Activated CD4-positive, alpha-beta T cell treated with anti-CD3 and anti-CD28 coated beads, Interleukin-2, amount 10 ng/mL, durations not matched to agents 24 days and 14 days (primary cell): ENCODE measurements at places on chromosomes 3 and 15. TPM values are rescaled to one million over a fixed set of nuclear protein-coding genes. Genes with fewer than 3 reads are reported as not detected.
A peak's percentile ranks its signal among the peaks of the same experiment; 100 is the strongest.

DNA sequence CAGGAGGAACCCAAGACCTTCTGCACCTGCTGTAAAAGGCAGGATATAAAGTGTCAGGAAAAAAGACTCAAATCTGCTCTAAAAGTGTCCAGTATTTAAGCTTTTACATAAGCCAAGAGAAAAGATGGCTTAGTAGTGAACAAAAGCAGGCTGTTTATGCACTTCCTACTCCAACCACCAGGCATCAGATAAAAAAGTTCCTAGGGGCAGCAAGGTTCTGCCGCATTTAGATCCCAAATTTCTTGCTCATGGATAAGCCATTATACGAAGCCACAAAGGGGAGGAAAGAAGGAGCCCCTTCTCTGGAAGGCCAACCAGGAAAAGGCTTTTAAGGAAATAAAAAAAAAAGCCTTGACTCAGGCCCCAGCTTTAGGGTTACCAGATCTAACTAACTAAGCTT lies 10.6 kb upstream of the SLC9C1 start:
- H3K4me3 ChIP-seq, result no peak overlapping the region
- no peaks in the 10 kb centered on the region for H3K4me1 ChIP-seq
- DNase-seq, result no peak
- no peak overlapping the region for H3K27ac ChIP-seq
- no peaks in the 10 kb centered on the region for H3K36me3 ChIP-seq
- no peaks in the 10 kb centered on the region for H3K27me3 ChIP-seq

- no peaks in the 10 kb centered on the region for H3K27me3 ChIP-seq
- no peak for DNase-seq
- H3K27ac ChIP-seq, result no peak overlapping the region
- no peaks in the 10 kb centered on the region for H3K36me3 ChIP-seq
- no peak overlapping the region for H3K4me3 ChIP-seq
Measured at GRCh38 chr3:61985020-61985419, 388.3 kb downstream of the FEZF2 start.

DNA sequence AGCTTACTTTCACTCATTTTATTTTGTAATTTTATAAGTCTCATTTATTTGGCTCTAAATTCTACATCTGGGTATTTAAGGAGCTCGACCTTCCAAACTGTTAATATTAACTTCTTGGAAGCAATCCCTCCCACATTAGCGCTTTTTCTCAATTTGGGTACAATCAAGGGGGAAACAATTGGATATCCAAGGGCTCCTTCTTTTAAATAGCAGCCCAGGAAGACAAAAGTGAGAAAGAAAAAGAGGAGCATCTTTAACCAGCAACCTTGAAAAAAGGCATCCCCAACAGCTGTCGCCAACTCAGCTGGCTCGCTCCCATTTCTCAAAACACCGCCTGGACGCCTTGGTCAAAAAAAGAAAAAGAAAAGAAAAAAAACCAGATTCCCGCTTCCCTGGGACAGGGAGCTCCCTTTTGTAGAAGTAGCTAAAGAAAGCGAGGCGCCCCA lies 873 bp downstream of the C3orf70 start:
- H3K36me3 ChIP-seq, result no peaks in the 10 kb centered on the region
- H3K4me3 ChIP-seq, result peak overlapping the region; percentile 79
- peaks cover 4% of the 10 kb centered on the region for H3K4me1 ChIP-seq
- H3K27ac ChIP-seq, result no peak overlapping the region
- peaks cover 33% of the 10 kb centered on the region for H3K27me3 ChIP-seq

DNA sequence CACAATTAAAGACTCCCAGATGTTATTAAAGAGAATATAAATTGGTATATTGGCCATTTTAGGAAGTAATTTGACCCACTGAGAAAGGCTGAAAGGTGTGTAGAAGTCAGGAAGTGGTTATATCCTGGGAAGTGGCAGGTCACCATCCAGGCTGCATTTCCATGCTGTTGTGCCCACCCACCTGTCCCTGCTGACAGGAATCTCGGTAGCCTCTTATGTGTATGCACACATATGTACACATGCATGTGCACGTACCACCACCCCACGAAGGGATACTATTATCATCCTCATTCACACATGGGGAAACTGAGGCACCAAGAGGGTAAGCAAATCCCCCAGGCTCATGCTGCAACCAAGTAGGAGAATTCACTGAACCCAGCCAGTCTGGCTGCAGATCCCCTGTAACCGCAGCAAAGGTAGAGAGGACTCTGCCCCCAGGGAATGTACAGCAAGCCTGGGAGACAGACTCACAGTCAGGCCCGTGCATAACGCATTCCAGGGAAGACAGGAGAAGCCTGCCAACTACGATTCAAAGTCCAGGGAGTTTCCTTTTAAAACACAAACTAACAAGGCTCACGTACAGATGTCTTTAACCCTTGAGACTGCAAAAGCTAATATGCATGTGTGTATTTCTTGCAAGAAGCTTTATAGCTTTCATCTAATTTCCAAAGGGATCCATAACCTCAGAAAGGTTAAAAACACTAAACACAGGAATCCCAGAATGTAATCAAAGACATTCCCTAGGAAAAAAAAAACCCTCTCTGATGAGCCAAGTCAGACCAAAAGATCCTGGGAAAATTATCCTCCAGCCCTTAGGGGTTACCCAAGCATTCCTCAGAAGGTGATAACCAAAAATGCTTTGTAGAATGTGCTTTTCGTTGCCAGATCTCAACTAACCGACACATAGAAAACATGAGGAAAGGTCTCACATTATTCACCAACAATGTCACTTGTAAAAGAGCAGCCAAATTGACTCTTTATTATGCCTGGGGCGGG lies 129.6 kb downstream of the ADAMTS17 start:
- H3K4me1 ChIP-seq, result no peaks in the 10 kb centered on the region
- no peak overlapping the region for H3K4me3 ChIP-seq
- no peak for DNase-seq
- no peaks in the 10 kb centered on the region for H3K36me3 ChIP-seq
- peaks cover 2% of the 10 kb centered on the region for H3K27me3 ChIP-seq

- no peak for DNase-seq
- peaks cover 22% of the 10 kb centered on the region for H3K27me3 ChIP-seq
- no peak overlapping the region for H3K4me3 ChIP-seq
- no peak overlapping the region for H3K27ac ChIP-seq
- no peaks in the 10 kb centered on the region for H3K36me3 ChIP-seq
Measured at GRCh38 chr15:62934236-62934971, 108.1 kb upstream of the TPM1 start.

GRCh38 chr15:78003539-78004008 lies 73.9 kb downstream of the TBC1D2B start:
- H3K4me1 ChIP-seq, result peaks cover 25% of the 10 kb centered on the region
- peaks cover 53% of the 10 kb centered on the region for H3K36me3 ChIP-seq
- H3K4me3 ChIP-seq, result no peak overlapping the region

DNA sequence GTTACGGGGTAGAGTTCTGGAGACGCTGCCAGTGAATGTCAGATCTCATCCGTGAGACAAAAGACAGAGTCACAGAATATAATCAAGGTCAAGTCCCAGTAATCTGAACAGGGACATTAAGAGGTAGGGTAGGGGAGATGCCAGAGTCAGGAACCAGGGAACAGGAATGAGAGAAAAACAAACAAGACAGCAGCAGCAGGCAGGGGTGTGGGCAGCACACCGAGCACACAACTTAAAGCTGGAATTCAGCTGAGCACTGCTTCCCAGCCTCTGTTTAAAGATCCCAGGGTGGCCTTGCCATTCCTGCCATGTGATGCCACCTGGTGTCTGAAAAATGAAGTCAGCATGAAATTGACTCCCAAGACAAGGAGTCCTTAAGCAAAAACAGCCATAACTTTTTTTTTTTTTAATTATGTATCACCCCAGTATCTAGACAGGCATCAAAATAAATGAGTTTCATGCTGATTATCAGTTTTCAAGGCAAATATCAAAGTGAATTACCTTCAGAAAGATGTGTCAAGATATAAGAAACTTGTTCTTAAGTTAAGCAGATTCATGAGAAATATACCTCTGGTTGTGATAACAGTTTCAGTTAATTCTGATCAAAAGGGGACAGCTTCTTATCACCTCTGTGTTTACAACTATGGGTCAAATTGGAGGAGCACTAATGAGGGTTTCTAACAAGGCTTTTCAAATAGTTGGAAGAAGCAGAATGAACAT lies 203.7 kb downstream of the SLC9A9 start:
- H3K27me3 ChIP-seq, result no peaks in the 10 kb centered on the region
- no peak overlapping the region for H3K4me3 ChIP-seq
- no peak overlapping the region for H3K27ac ChIP-seq
- no peaks in the 10 kb centered on the region for H3K4me1 ChIP-seq
- H3K36me3 ChIP-seq, result no peaks in the 10 kb centered on the region
- peak; percentile 65 for DNase-seq

- H3K4me1 ChIP-seq, result no peaks in the 10 kb centered on the region
- H3K27me3 ChIP-seq, result peaks cover 4% of the 10 kb centered on the region
- no peak overlapping the region for H3K4me3 ChIP-seq
- no peak for DNase-seq
- H3K27ac ChIP-seq, result no peak overlapping the region
Measured at GRCh38 chr3:3074551-3075257, 35.5 kb downstream of the IL5RA start.

DNA sequence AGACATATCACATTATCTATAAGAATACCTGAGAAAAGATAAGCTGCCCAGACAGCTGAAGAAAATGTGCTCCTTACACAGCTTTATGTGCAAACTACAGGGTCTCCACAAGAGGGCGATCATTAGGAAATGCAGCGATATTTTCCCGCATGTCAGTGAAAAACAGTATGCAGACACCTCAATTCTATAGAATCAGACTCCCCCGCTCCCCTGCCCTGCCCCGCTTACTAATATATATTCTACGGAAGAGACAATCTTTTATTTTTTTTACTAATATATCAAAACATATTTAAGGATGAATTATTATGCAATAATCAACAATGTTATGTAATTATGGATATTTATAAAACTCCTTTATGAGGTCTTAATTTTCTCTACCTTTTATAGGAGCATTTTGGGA lies 681.3 kb downstream of the ROBO1 start:
- no peaks in the 10 kb centered on the region for H3K4me1 ChIP-seq
- no peaks in the 10 kb centered on the region for H3K27me3 ChIP-seq
- no peak overlapping the region for H3K27ac ChIP-seq

- H3K36me3 ChIP-seq, result no peaks in the 10 kb centered on the region
- H3K4me3 ChIP-seq, result no peak overlapping the region
- no peak for DNase-seq
- no peak overlapping the region for H3K27ac ChIP-seq
- H3K27me3 ChIP-seq, result peaks cover 41% of the 10 kb centered on the region
Measured at GRCh38 chr3:14614189-14614588, 37.4 kb upstream of the CCDC174 start.

- peaks cover 52% of the 10 kb centered on the region for H3K4me1 ChIP-seq
- H3K36me3 ChIP-seq, result peaks cover 31% of the 10 kb centered on the region
- DNase-seq, result no peak
- peak overlapping the region; percentile 31 for H3K27ac ChIP-seq
- no peak overlapping the region for H3K4me3 ChIP-seq
- H3K27me3 ChIP-seq, result no peaks in the 10 kb centered on the region
Measured at GRCh38 chr15:90006217-90007075, 5.3 kb downstream of the ZNF710 start.

GRCh38 chr3:177495566-177495965 lies 298.3 kb upstream of the TBL1XR1 start:
- H3K36me3 ChIP-seq, result no peaks in the 10 kb centered on the region
- no peaks in the 10 kb centered on the region for H3K4me1 ChIP-seq
- no peak for DNase-seq
- no peak overlapping the region for H3K4me3 ChIP-seq
- no peak overlapping the region for H3K27ac ChIP-seq

- H3K27me3 ChIP-seq, result peaks cover 27% of the 10 kb centered on the region
Measured at GRCh38 chr3:149266736-149267135, 45.1 kb upstream of the CP start.

DNA sequence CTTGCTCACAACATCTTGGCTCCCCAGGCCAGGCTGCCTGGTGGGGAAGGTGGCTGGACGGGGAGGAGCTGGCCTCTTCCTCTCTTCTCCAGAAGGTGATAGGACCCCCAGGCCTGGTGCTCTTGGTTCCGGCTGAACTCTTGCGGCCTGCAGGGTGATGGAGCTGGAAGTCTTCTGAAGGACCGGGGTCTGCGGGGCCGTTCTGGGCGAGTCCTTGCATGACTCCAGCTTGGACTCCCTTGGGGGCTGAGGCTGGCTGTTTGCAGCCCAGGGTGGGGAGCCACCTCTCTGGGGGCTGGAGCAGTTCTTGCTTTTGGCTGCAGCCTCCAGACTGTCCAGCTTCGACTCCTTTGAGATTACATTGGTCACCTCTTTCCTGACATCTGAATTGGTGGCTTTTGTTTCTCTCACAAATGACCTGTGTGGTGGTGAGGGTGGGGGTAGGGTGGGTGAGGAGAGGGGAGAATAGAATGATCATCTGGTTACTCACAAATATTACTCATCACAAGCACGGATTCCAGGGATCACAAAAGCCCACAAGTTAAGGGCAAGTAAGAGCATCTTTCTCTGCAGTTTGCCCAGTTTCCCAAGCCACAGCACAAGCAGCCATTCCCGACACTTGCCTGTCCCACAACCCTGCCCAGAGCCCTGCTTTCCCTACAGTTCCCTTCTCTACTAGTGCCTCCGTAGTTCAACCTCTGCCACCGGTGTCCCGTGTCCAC lies 149.1 kb upstream of the HACD2 start:
- peaks cover 9% of the 10 kb centered on the region for H3K27me3 ChIP-seq
- DNase-seq, result no peak
- no peak overlapping the region for H3K27ac ChIP-seq
- H3K4me1 ChIP-seq, result no peaks in the 10 kb centered on the region

DNA sequence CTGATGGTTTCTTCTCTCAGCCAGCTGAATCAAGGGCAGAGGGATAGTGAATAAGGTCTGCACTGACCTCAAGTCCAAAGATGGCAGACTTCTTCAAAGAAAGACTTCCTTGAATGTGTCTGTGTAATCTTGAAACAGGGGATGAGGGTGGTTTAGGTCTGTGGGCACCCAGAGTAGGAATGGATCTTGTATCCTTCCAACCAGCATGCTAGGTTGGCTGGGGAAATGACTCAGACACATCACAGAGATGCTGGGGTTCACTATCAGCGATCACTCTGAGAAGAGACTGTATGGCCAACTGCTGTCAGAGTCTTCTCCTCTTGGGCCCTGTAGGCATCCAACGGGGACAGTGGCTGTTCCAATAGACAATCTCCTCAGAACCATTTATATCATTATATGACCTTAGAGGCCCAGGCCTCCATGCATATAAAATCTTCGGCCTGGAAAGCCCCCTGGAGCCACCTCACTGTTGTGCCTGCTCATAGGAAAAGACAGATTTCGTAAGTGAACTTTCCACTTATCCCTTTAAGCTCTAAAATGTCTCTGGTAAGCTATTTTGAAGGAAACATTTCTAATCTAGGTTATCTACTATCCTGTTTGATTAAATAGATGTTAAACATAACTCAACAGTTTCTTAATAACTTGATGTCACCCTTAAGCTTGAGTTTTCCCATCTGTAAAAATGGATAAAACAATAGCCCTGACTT lies 58.5 kb downstream of the TIPARP start:
- H3K4me1 ChIP-seq, result peaks cover 2% of the 10 kb centered on the region
- H3K27me3 ChIP-seq, result no peaks in the 10 kb centered on the region
- peaks cover 3% of the 10 kb centered on the region for H3K36me3 ChIP-seq
- no peak overlapping the region for H3K4me3 ChIP-seq
- H3K27ac ChIP-seq, result no peak overlapping the region
- DNase-seq, result no peak

GRCh38 chr3:39344746-39345344 lies 15.3 kb downstream of the CCR8 start:
- peaks cover 43% of the 10 kb centered on the region for H3K4me1 ChIP-seq
- peak; percentile 24 for DNase-seq
- H3K36me3 ChIP-seq, result peaks cover 4% of the 10 kb centered on the region
- no peaks in the 10 kb centered on the region for H3K27me3 ChIP-seq
- H3K4me3 ChIP-seq, result no peak overlapping the region

The IL17RD gene
- total RNA-seq, result 0.14 and 0.26 TPM in 2 replicates

The SLCO3A1 gene
- 13.4 and 16.3 TPM in 2 replicates for total RNA-seq

The ROPN1 gene
- total RNA-seq, result not detected in 2 replicates

The SEMA3G gene
- 0.05 and 0.21 TPM in 2 replicates for total RNA-seq

The TMEM45A gene
- 0.26 TPM in 1 of 2 replicates, not detected in the other for total RNA-seq

The TM4SF4 gene
- total RNA-seq, result not detected in 2 replicates

The CCDC9B gene
- 0.21 and 0.54 TPM in 2 replicates for total RNA-seq

The SLC7A14 gene
- not detected in 2 replicates for total RNA-seq

The ATP13A5 gene
- not detected in 2 replicates for total RNA-seq
